Pancreas (tissue), 10 donors: ENCODE measurements at places on chromosomes 7 and 10. TPM values are rescaled to one million over a fixed set of nuclear protein-coding genes. Genes with fewer than 3 reads are reported as not detected.
A peak's percentile ranks its signal among the peaks of the same experiment; 100 is the strongest.

DNA sequence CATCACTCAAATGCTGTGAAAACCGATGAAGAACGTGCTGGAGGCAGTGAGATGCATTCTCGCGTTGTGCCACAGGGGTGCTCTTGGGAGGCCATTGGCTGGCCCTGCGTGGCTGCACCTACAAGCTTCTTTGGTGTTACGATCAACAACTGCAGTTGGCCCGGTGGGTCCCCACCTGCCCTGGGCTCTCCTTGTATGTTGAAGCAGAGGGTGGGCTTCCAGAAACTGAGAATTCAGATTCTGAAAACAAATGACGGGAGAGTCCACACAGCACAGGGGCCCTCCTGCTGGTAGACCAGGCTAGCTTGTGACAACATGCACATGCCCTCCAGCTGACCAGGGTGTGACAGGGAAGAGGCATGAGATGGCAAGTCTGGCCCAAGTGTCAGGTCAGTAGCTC, 23.7 kb upstream of the DDC start:
- DNase-seq, result no peak
- no peaks in the 10 kb centered on the region for H3K4me1 ChIP-seq
- H3K36me3 ChIP-seq, result peaks cover 25% of the 10 kb centered on the region
- H3K27ac ChIP-seq, result no peak overlapping the region
- no peak overlapping the region for H3K4me3 ChIP-seq

DNA sequence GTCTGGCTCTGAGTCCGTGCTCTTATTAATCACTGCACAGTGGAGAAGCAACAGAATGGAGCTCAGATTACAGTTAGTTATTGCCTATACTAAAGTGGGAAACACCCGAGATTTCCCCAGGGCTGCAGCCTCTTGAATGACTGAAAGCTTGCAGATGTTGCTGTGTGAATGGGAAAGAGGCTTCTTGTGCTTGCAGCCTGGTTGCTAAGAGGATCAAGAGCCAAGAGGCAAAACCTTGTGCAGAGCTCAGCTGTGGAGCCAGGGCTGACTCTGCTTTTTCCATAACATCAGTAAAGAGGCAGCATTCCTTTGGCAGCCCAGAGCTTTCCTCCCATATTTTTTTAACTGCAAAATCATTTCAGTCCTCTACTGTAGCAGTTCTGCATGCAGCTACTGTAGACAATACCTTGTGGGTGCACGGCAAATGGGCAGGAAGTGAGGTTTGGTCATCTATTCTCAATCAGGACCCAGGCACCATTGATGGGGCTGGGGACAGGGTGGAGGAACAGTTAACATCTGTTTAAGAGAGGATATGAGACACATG, 86.5 kb downstream of the RALA start:
- no peaks in the 10 kb centered on the region for H3K4me1 ChIP-seq
- no peak overlapping the region for H3K4me3 ChIP-seq
- DNase-seq, result peak; percentile 21
- H3K36me3 ChIP-seq, result peaks cover 5% of the 10 kb centered on the region

DNA sequence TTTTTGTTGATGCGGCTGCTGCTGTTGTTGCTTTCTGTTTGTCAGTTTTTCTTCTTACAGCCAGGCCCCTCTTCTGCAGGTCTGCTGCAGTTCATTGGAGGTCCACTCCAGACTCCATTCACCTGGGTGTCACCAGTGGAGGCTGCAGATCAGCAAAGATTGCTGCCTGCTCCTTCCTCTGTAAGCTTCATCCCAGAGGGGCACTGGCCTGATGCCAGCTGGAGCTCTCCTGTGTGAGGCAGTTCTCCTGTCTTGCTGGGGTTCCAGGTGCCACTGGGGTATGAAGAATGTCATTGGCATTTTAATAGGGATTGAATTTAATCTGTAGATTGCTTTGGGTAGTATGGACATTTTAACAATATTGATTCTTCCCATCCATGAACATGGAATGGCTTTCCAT, 308.5 kb upstream of the MEOX2 start:
- no peaks in the 10 kb centered on the region for H3K4me1 ChIP-seq
- no peaks in the 10 kb centered on the region for H3K36me3 ChIP-seq
- H3K4me3 ChIP-seq, result no peak overlapping the region
- no peak overlapping the region for H3K27ac ChIP-seq
- no peaks in the 10 kb centered on the region for H3K27me3 ChIP-seq

DNA sequence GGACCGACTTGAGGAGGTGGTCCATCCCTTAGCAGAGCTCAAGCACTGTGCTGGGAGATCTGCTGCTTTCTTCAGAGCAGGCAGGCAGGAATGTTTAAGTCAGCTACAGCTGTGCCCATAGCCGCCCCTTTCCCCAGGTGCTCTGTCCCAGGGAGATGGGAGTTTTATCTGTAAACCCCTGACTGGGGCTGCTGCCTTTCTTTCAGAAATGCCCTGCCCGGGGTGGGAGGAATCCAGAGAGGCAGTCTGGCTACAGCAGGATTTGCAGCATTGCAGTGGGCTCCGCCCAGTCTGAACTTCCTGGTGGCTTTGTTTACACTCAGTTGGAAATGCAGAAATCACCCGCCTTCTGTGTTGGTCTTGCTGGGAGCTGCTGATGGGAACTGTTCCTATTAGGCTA, 51.2 kb upstream of the SEMA3A start:
- no peaks in the 10 kb centered on the region for H3K36me3 ChIP-seq
- no peak overlapping the region for H3K27ac ChIP-seq
- DNase-seq, result no peak
- H3K27me3 ChIP-seq, result no peaks in the 10 kb centered on the region

DNA sequence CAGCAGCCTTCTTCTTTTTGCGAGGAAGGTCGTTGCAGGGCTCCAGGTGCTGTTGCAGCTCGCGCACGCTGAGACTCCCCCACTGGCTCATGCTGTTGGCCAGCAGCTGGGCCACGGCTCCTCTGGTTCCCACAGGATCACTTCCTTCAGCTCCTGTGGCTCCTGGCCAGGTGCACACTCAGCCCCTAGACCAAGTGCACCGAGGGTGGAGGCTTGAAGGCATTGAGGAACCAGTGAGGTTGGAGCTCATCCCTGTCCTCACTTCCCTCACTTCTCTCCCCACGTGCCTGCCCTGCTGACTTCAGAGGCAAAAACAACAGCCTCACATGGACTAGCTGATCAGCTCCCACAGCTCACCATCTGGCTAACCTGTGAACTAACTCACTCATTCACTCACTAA, 46.2 kb upstream of the ADRB1 start:
- DNase-seq, result peak; percentile 77
- no peak overlapping the region for H3K4me3 ChIP-seq
- peaks cover 11% of the 10 kb centered on the region for H3K4me1 ChIP-seq
- no peak overlapping the region for H3K27ac ChIP-seq
- no peaks in the 10 kb centered on the region for H3K27me3 ChIP-seq
- no peaks in the 10 kb centered on the region for H3K36me3 ChIP-seq

DNA sequence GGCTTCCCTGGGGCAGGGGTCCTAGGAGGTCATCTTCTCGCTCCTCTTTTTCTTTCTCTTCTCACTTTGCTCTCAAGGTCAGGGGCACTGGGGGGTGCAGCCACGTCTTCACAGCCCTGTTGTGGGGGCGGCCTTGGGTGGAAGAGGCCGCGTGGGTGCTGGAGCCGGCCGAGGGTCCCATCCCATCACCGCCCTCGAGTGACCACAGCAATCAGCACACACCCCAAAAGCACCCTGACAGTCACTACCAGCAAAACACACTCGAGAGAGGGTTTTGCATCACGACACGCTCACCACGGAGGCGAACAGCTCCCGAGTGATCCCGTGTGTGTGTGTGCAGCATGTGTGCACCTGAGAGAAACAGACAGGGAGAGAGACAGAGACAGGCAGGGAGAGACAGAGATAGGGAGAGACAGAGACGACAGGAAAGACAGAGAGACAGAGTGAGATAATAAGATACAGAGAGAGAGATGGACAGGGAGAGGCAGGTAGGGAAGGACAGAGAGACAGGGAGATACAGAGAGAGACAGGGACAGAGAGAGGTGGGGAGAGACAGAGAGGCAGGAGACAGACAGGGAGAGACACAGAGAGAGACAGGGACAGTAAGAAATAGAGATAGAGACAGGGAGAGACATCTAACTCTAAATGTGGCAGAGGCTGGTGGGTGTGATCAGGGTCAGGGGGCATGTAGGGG, 100.9 kb downstream of the WDR37 start:
- H3K4me3 ChIP-seq, result no peak overlapping the region
- H3K36me3 ChIP-seq, result no peaks in the 10 kb centered on the region
- H3K27me3 ChIP-seq, result no peaks in the 10 kb centered on the region
- no peak overlapping the region for H3K27ac ChIP-seq

- no peaks in the 10 kb centered on the region for H3K36me3 ChIP-seq
- no peak for DNase-seq
- no peaks in the 10 kb centered on the region for H3K27me3 ChIP-seq
- no peak overlapping the region for H3K4me3 ChIP-seq
Observed at GRCh38 chr7:24346129-24346528, 62.1 kb downstream of the NPY start.

- no peaks in the 10 kb centered on the region for H3K27me3 ChIP-seq
- H3K4me1 ChIP-seq, result no peaks in the 10 kb centered on the region
- H3K36me3 ChIP-seq, result no peaks in the 10 kb centered on the region
- DNase-seq, result no peak
- H3K4me3 ChIP-seq, result no peak overlapping the region
- no peak overlapping the region for H3K27ac ChIP-seq
Observed at GRCh38 chr7:78176171-78176570, 377.6 kb downstream of the PHTF2 start.

DNA sequence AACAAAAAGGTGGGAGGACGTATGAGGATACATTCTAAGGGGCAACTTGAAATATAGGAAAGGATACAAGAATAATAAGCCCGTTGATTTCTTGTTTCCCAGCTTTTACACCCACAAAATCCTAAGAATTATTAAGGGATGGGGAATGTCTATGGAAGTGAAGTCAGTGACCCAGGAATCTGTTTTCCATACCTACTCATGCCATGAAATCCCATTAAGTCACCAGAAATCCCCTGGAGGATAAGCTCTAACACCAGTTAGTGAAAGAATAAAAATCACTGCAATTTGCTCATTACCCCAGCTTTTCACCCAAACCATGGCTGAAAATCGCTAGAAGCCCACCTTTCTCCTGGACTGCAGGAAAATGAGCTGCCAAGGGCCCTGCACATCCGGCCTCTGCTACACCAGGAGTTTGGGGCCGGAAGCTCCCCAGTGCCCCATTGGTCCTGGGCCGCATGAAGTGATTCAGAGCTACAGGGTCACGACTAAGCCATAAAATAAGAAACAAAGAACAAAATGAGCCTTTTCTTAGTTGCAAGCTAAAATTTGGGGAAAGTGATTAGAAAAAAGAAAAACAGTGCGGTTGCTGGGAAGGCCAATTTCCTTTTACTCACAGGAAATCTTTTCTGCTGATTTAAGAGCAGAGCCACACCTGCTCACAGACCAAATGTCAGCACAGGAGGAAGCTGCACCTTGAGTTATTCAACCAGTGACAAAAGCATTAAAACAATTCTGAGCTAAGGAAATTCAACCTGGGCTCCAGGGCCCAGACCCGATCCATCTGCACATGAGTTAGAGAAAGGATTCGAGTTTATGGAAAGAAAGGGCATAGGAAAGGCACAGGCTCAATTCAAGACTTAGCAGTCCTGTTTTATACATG, 40.3 kb downstream of the HIPK2 start:
- no peak for DNase-seq
- no peaks in the 10 kb centered on the region for H3K36me3 ChIP-seq
- H3K27me3 ChIP-seq, result no peaks in the 10 kb centered on the region
- H3K4me3 ChIP-seq, result no peak overlapping the region
- H3K4me1 ChIP-seq, result peaks cover 29% of the 10 kb centered on the region

GRCh38 chr10:117090834-117091233, 47.2 kb downstream of the VAX1 start:
- no peaks in the 10 kb centered on the region for H3K4me1 ChIP-seq
- no peaks in the 10 kb centered on the region for H3K27me3 ChIP-seq
- H3K36me3 ChIP-seq, result no peaks in the 10 kb centered on the region

- no peaks in the 10 kb centered on the region for H3K4me1 ChIP-seq
- no peak overlapping the region for H3K27ac ChIP-seq
- H3K4me3 ChIP-seq, result no peak overlapping the region
- H3K27me3 ChIP-seq, result no peaks in the 10 kb centered on the region
Observed at GRCh38 chr10:72904806-72905205, 11.3 kb downstream of the OIT3 start.

- H3K27me3 ChIP-seq, result no peaks in the 10 kb centered on the region
- H3K36me3 ChIP-seq, result no peaks in the 10 kb centered on the region
- no peaks in the 10 kb centered on the region for H3K4me1 ChIP-seq
- no peak overlapping the region for H3K27ac ChIP-seq
- DNase-seq, result no peak
Observed at GRCh38 chr7:108415084-108415483, 41.2 kb downstream of the NRCAM start.

DNA sequence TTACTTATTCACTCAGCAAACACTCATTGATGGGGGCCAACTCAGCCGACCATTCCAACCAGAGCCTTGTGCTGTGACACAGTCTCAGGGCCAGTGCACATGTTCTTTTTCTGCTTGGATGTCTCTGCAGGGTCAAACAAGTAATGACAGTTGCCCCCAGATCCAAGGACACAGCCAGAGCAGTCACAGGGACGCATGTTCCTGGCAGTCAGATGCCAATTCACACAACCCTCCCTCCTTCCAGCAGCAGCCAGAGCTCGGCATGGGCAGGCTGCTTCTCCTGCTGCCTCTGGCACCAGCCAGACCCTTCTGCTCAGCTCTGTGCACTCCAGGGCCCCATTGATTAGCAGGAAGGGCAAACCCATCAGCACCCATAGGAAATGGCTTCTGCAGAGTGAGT, 20.3 kb downstream of the DRGX start:
- no peaks in the 10 kb centered on the region for H3K4me1 ChIP-seq
- H3K4me3 ChIP-seq, result no peak overlapping the region
- no peak for DNase-seq
- no peaks in the 10 kb centered on the region for H3K36me3 ChIP-seq
- H3K27me3 ChIP-seq, result no peaks in the 10 kb centered on the region

GRCh38 chr10:73758704-73759511, 14.7 kb downstream of the SEC24C start:
- H3K4me3 ChIP-seq, result no peak overlapping the region
- no peak for DNase-seq
- H3K4me1 ChIP-seq, result no peaks in the 10 kb centered on the region

DNA sequence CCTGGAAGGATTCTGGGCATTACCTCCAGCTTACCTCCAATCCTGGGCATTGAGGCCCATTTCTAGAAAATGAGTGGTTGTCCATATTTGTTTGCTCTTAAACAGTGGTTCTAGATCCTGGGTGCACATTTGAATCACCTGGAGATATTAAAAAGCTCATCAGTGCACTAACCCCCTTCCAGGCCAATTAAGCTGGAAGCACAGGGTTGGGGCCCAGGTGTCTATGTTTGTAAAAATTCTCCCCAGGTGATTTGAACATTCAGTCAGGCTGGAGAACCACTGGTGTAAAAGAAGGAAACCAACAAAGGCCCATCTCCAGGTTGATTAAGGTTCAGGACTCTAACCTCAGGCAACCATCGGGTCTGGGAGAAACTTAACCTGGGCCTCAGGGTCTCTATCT, 102.6 kb upstream of the NANOS1 start:
- no peaks in the 10 kb centered on the region for H3K36me3 ChIP-seq
- no peak for DNase-seq
- no peak overlapping the region for H3K4me3 ChIP-seq
- no peaks in the 10 kb centered on the region for H3K27me3 ChIP-seq
- no peak overlapping the region for H3K27ac ChIP-seq

WDFY4 gene
- total RNA-seq, result 0.31 TPM

KAT6B gene
- 28.6 TPM for total RNA-seq

LRRTM3 gene
- total RNA-seq, result 0.25 TPM

ADARB2 gene
- total RNA-seq, result 3.7 TPM

NUTM2B gene
- total RNA-seq, result 1.3 TPM

KCNIP2 gene
- 0.73 TPM for total RNA-seq

SFRP4 gene
- total RNA-seq, result 0.63 TPM

RBP3 gene
- total RNA-seq, result not detected

EZH2 gene
- 3.6 TPM for total RNA-seq

FAM13C gene
- 2.0 TPM for total RNA-seq

NCAPG2 gene
- total RNA-seq, result 3.6 TPM

CNTNAP2 gene
- 0.31 TPM for total RNA-seq

CLDN4 gene
- 59.6 TPM for total RNA-seq

DGKI gene
- 0.12 TPM for total RNA-seq

ZNF727 gene
- 2.9 TPM for total RNA-seq
